Tibial nerve (tissue), 4 donors: ENCODE measurements at places on chromosomes 1 and 21. TPM values are rescaled to one million over a fixed set of nuclear protein-coding genes. Genes with fewer than 3 reads are reported as not detected.

- H3K4me3 ChIP-seq: no peak overlapping the region
- DNase-seq: no peak
- no peak overlapping the region for H3K27ac ChIP-seq
- H3K4me1 ChIP-seq: no peaks in the 10 kb centered on the region
- no peaks in the 10 kb centered on the region for H3K36me3 ChIP-seq
- H3K27me3 ChIP-seq: no peaks in the 10 kb centered on the region
Measured at GRCh38 chr1:185421485-185422107, 104.6 kb upstream of the IVNS1ABP start.

DNA sequence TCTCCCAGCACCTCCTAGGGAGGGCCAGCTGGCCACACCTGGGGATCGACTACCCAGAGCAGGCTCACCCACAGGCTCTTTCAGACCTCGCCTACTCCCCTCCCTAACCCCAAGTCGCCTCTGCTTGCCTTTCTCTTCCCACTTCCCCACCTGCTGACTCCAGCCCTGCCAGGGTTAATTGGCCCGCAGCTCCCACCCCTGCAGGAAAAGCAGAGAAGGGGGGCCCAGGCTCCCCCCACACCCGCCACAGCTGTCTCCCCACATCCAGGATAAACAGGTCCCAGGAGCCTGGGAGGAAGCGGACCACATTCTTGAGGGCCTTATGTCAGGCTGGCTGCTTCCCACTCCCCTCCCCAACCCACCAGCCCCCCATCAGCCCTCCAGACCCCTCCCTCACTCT, 45.0 kb downstream of the TAS1R2 start:
- H3K36me3 ChIP-seq: no peaks in the 10 kb centered on the region
- H3K27me3 ChIP-seq: peaks cover 32% of the 10 kb centered on the region
- H3K4me3 ChIP-seq: no peak overlapping the region
- H3K27ac ChIP-seq: no peak overlapping the region

- peak overlapping the region; percentile 92 for H3K27ac ChIP-seq
- no peak for DNase-seq
- H3K4me1 ChIP-seq: peaks cover 27% of the 10 kb centered on the region
- H3K4me3 ChIP-seq: peak overlapping the region; percentile 92
- no peaks in the 10 kb centered on the region for H3K36me3 ChIP-seq
Measured at GRCh38 chr1:19250629-19251304, 557 bp downstream of the EMC1 start.

GRCh38 chr21:36209626-36210171, 53.1 kb downstream of the DOP1B start:
- no peaks in the 10 kb centered on the region for H3K27me3 ChIP-seq
- no peak overlapping the region for H3K4me3 ChIP-seq
- DNase-seq: peak; percentile 54
- no peak overlapping the region for H3K27ac ChIP-seq
- no peaks in the 10 kb centered on the region for H3K4me1 ChIP-seq

DNA sequence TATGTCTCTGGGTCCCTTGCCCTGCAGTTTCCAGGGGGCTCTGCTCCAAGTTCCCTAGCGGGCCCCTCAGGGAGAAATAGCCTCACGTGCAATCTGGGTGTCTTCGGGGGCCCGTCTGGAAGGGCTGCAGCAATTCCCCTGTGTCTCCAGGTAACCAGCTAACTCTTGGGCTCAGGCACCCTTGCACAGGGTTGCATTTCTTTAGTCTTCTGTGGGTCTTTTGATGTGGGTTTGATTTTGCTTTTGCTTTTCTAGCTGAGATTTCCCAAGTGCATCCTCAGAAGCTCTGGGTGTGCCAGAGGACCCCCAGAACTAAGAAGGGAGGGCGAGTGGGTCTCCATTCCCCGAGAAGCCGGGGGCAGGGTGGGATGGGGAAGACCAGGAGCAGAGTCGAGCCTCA, 75.7 kb downstream of the SPSB1 start:
- H3K27ac ChIP-seq: no peak overlapping the region
- no peak for DNase-seq
- H3K4me1 ChIP-seq: peaks cover 28% of the 10 kb centered on the region

DNA sequence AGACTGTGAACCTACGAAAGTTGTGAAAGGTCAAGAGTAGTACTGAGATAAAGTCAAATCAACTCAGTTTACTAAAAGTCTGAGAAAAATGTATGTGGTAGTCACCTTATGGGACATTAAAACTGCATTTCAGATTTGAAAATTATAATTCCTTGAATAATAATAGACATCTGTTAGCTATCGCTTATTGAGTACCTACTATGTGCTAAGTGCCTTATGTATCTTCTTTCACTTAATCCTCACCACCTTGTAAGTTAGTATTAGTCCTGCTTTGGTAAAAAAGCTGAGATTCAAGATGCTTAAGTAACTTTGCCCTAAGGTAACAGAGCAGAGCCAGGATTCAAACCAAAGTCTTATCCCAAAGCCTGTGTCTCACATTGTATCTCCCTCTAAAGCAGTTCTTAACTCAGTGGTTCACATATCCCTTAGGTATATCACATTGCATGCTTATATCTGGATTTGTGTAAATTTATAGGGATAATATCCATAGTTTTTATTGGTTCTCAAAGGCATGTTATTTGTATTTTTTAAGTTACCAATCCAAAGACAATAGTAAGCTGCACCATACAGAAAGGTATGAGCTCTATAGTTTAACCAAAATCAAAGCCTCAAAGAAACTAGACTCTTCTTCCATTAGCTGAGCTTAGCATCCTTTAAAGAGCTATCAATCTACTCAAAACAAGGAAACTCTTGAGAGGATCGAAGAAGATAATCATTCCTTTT, 865 bp downstream of the PIGC start:
- no peaks in the 10 kb centered on the region for H3K27me3 ChIP-seq
- no peaks in the 10 kb centered on the region for H3K36me3 ChIP-seq
- no peak for DNase-seq
- peak overlapping the region; percentile 89 for H3K27ac ChIP-seq
- peak overlapping the region; percentile 84 for H3K4me3 ChIP-seq

DNA sequence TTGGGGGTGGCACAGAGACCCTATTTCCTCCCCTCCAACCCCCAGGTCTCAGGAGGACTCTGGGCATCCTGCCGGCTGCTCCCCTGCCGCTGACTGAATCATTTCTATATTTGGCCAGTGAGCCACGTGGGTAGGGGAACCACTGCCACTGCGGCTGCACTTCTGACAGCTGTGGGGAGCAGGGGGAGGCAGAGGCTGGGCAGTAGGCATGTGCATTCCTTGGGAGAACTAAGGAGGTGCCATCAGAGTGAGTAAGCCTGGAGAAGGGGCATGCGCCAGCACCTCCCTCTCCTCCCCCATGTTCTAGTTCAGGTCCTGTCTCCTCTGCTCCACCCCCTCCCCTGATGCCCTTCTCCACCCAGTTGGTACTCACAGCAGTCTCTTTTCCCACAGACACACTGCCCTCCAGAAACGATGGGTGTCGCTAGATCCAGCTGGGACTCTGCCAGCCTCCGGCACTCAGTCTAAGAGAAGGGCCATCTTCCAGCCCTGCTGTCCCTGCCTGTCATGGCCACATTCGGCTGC, 12.0 kb downstream of the PPFIA4 start:
- no peaks in the 10 kb centered on the region for H3K4me1 ChIP-seq
- H3K4me3 ChIP-seq: no peak overlapping the region
- DNase-seq: no peak
- no peak overlapping the region for H3K27ac ChIP-seq
- H3K36me3 ChIP-seq: no peaks in the 10 kb centered on the region
- no peaks in the 10 kb centered on the region for H3K27me3 ChIP-seq

GRCh38 chr1:92504291-92505014, 17.7 kb upstream of the GFI1 start:
- no peaks in the 10 kb centered on the region for H3K4me1 ChIP-seq
- H3K27ac ChIP-seq: no peak overlapping the region
- H3K4me3 ChIP-seq: no peak overlapping the region
- no peaks in the 10 kb centered on the region for H3K27me3 ChIP-seq
- no peak for DNase-seq

DNA sequence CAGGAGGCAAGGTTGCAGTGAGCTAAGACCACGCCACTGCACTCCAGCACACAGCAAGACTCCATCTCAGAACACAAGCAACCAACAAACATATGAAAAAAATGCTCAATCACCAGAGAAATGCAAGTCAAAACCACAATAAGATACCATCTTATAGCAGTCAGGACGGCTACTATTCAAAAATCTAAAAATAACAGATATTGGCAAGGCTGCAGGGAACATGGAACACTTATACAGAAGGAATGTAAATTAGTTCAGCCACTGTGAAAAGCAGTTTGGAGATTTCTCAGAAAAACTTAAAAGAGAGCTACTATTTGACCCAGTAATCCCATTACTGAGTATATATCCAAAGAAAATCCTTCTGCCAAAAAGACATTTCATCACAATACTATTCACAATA, 27.6 kb upstream of the POGK start:
- H3K4me1 ChIP-seq: no peaks in the 10 kb centered on the region
- no peaks in the 10 kb centered on the region for H3K36me3 ChIP-seq
- no peak for DNase-seq
- H3K4me3 ChIP-seq: no peak overlapping the region
- no peak overlapping the region for H3K27ac ChIP-seq

- no peak for DNase-seq
- H3K4me3 ChIP-seq: no peak overlapping the region
- H3K27me3 ChIP-seq: no peaks in the 10 kb centered on the region
- no peak overlapping the region for H3K27ac ChIP-seq
- no peaks in the 10 kb centered on the region for H3K4me1 ChIP-seq
Measured at GRCh38 chr1:233750139-233750538, 136.2 kb downstream of the KCNK1 start.

- DNase-seq: peak; percentile 35
- H3K27me3 ChIP-seq: no peaks in the 10 kb centered on the region
- H3K36me3 ChIP-seq: no peaks in the 10 kb centered on the region
Measured at GRCh38 chr1:193111641-193112090, 6.5 kb upstream of the GLRX2 start.

DNA sequence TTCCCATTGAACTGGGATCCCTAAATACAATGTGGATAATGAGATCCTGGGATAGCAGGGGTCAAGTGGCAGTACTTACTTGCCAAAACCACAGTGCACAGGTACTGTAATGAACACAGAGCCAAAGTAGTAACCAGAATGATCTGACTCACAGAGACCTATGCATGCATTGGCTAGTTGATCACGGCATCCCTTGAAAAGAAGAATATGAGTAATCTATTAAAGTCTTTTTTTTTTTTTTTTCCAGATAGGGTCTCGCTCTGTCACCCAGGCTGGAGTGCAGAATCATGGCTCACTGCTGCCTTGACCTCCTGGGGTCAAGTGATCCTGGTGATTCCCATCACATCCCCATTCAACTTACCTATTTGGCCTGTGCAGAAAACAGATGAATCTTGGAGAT, 29.4 kb upstream of the EIF4G3 start:
- no peak for DNase-seq
- no peak overlapping the region for H3K4me3 ChIP-seq
- H3K27ac ChIP-seq: no peak overlapping the region
- H3K36me3 ChIP-seq: no peaks in the 10 kb centered on the region
- H3K4me1 ChIP-seq: no peaks in the 10 kb centered on the region

GRCh38 chr1:54545916-54546635, 2.0 kb upstream of the ACOT11 start:
- H3K27me3 ChIP-seq: no peaks in the 10 kb centered on the region
- no peak overlapping the region for H3K27ac ChIP-seq
- DNase-seq: no peak
- peaks cover 14% of the 10 kb centered on the region for H3K4me1 ChIP-seq

- no peaks in the 10 kb centered on the region for H3K27me3 ChIP-seq
- peak overlapping the region; percentile 45 for H3K27ac ChIP-seq
- H3K4me3 ChIP-seq: no peak overlapping the region
- no peaks in the 10 kb centered on the region for H3K36me3 ChIP-seq
- H3K4me1 ChIP-seq: no peaks in the 10 kb centered on the region
Measured at GRCh38 chr1:175073061-175073460, 5.4 kb downstream of the TNN start.

DNA sequence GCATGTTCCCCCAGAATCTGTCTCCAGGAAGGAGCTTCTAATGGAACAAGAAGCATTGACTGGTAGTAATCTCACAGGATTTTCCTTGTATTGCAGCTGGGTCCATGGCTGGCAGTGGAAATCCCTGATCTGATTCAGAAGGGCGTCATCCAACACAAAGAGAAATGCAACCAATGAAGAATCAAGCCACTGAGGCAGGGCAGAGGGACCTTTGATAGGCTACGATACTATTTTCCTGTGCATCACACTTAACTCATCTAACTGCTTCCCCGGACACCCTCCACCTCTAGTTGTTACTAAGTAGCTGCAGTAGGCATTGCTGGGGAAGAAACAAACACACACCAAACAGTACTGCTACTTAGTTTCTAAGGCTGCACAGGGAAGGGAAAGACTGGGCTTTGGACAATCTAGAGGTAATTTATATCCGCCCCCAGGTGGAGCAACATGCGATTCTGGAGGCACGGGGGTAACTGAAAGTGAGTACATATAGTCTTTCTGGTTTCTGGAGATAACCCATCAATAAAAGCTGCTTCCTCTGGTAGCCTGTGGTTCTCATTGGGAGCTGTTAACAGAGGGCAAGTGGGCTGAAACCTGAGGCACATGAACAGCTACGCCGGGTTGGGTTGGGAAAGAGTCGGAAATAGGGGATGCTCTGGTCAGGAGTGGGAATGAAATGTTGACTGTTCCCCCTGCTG, 837 bp upstream of the USP21 start:
- H3K27ac ChIP-seq: peak overlapping the region; percentile 83
- peaks cover 52% of the 10 kb centered on the region for H3K4me1 ChIP-seq
- peak overlapping the region; percentile 89 for H3K4me3 ChIP-seq
- DNase-seq: no peak
- no peaks in the 10 kb centered on the region for H3K27me3 ChIP-seq

DNA sequence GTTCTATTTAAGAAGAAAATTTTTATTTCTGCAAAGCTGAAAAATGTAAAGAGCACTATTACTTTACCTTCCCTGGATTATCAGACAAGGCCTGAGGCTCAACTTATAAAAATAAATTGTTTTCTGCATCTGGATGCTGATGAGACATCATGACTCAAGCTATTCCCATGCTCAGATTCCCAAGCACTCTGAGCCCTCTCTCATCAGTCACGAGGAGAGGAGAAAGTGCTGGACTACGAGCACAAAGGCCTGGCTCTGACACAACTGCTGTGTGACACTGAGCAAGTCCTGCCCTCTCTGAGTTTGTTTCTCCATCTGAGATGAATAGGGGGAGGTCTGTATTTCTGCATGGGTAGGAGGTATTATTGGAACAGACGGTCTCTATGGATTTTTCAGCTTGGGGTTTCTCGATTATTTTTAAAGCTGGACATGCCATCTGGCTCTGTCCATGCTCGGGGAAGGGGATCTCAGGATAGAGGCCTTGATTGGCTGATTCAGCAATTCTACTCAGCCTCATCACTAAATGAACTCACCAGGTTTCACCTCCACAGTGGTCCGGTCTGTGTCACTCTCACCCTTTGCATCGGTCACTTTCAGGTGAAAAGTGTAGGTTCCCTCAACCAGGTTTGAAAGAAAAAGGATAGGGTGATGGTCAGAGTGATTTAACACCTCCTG, 107.7 kb downstream of the KIAA0319L start:
- peak overlapping the region; percentile 45 for H3K27ac ChIP-seq
- H3K36me3 ChIP-seq: no peaks in the 10 kb centered on the region
- no peaks in the 10 kb centered on the region for H3K27me3 ChIP-seq
- no peak for DNase-seq
- H3K4me1 ChIP-seq: peaks cover 39% of the 10 kb centered on the region
- H3K4me3 ChIP-seq: no peak overlapping the region

HCRTR1 gene
- total RNA-seq: not detected

CDC42BPA gene
- 57.1 TPM for total RNA-seq

DCDC2B gene
- not detected for total RNA-seq

NPHS2 gene
- total RNA-seq: not detected

ASH1L gene
- 73.7 TPM for total RNA-seq

STK40 gene
- 31.0 TPM for total RNA-seq

NEGR1 gene
- 46.9 TPM for total RNA-seq

S100A7A gene
- total RNA-seq: not detected

LCE3E gene
- total RNA-seq: not detected

TCHH gene
- total RNA-seq: not detected
